ENCODE measurements at places on chromosomes 16 and 17. TPM values are rescaled to one million over a fixed set of nuclear protein-coding genes. Genes with fewer than 3 reads are reported as not detected.

Gene CLDN7
- 117 TPM for total RNA-seq

Gene LRRC75A
- total RNA-seq: 2.5 TPM

- H3K36me3 ChIP-seq: no peaks in the 10 kb centered on the region
- no peak overlapping the region for H3K27ac ChIP-seq
- H3K4me3 ChIP-seq: no peak overlapping the region
Measured at GRCh38 chr17:73429440-73430164, 117.8 kb upstream of the CDC42EP4 start.

GRCh38 chr16:70592106-70592571 is 54.2 kb upstream of the IL34 start:
- H3K36me3 ChIP-seq: no peaks in the 10 kb centered on the region
- no peak overlapping the region for H3K4me3 ChIP-seq
- H3K27ac ChIP-seq: peak overlapping the region; percentile 65
- no peaks in the 10 kb centered on the region for H3K27me3 ChIP-seq

GRCh38 chr17:57601143-57601735 is 143.9 kb downstream of the CCDC182 start:
- H3K27me3 ChIP-seq: no peaks in the 10 kb centered on the region
- H3K27ac ChIP-seq: peak overlapping the region; percentile 17
- no peak overlapping the region for H3K4me3 ChIP-seq
- peaks cover 49% of the 10 kb centered on the region for H3K4me1 ChIP-seq
- H3K36me3 ChIP-seq: no peaks in the 10 kb centered on the region
- peak; percentile 57 for DNase-seq

- no peaks in the 10 kb centered on the region for H3K27me3 ChIP-seq
- H3K36me3 ChIP-seq: no peaks in the 10 kb centered on the region
- no peak for DNase-seq
- H3K4me1 ChIP-seq: peaks cover 5% of the 10 kb centered on the region
Measured at GRCh38 chr16:12348733-12349704, 372.5 kb downstream of the SNX29 start.

GRCh38 chr16:12262454-12263180 is 286.1 kb downstream of the SNX29 start:
- H3K4me3 ChIP-seq: no peak overlapping the region
- H3K36me3 ChIP-seq: no peaks in the 10 kb centered on the region
- DNase-seq: no peak
- H3K4me1 ChIP-seq: peaks cover 18% of the 10 kb centered on the region

- DNase-seq: no peak
- H3K4me3 ChIP-seq: no peak overlapping the region
- peaks cover 11% of the 10 kb centered on the region for H3K4me1 ChIP-seq
- no peaks in the 10 kb centered on the region for H3K27me3 ChIP-seq
- H3K36me3 ChIP-seq: no peaks in the 10 kb centered on the region
Measured at GRCh38 chr17:10069301-10069700, 129.1 kb downstream of the GAS7 start.

DNA sequence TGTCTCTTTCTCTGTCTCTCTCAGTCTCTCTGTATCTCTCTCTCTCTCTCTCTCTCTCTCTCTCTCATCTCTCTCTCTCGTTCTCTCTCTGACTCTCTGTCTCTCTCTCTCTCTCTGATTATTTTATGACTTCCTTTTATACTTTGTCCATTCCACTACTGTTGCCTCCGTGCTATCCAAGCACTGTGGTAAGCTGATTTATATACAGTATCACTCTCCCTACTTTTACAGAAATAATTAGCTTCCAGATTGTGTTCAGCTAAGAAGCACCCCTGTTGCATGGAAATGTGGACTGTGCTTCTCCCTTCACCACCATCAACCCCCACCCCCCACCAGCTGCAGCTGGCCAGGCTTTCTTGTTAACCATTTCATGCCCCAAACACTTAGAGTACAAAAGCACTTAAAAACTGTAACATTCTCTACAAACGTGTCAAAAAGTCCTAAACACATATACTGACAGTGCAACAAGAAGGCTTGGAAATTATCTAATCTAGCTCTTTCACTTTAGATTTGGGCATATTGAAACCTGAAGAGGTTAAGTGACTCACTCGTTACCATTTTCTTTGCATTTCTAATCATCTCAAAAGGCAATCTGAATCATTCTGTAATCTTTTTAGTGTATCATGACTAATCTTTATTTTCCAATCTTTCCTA is 11.6 kb upstream of the TMEM100 start:
- no peak for DNase-seq
- H3K36me3 ChIP-seq: no peaks in the 10 kb centered on the region
- no peak overlapping the region for H3K4me3 ChIP-seq
- H3K4me1 ChIP-seq: peaks cover 11% of the 10 kb centered on the region
- no peaks in the 10 kb centered on the region for H3K27me3 ChIP-seq
- H3K27ac ChIP-seq: no peak overlapping the region

Gene ENPP7
- not detected for total RNA-seq

- no peak for DNase-seq
- H3K27ac ChIP-seq: peak overlapping the region; percentile 95
- H3K4me3 ChIP-seq: no peak overlapping the region
- H3K4me1 ChIP-seq: peaks cover 92% of the 10 kb centered on the region
- no peaks in the 10 kb centered on the region for H3K36me3 ChIP-seq
Measured at GRCh38 chr17:40108970-40109824, 8.8 kb upstream of the NR1D1 start.
